ENCODE measurements at places on chromosomes 2 and 18. TPM values are rescaled to one million over a fixed set of nuclear protein-coding genes. Genes with fewer than 3 reads are reported as not detected.

Gene HOXD3
- not detected for total RNA-seq

GRCh38 chr2:129281791-129282530, 697.5 kb upstream of the RAB6C start:
- no peak for DNase-seq

GRCh38 chr2:147420517-147420916, 424.3 kb upstream of the ACVR2A start:
- no peak for DNase-seq

- DNase-seq, result no peak
These were observed 816 bp downstream of the CDH2 start for GRCh38 chr18:28175930-28176697.

Gene GNLY
- 20.0 TPM for total RNA-seq

Gene ZNF516
- total RNA-seq, result 9.9 TPM

Gene UCN
- 5.1 TPM for total RNA-seq

- DNase-seq, result no peak
These were observed 3.9 kb downstream of the ANKRD44 start for GRCh38 chr2:197306696-197307040.

DNA sequence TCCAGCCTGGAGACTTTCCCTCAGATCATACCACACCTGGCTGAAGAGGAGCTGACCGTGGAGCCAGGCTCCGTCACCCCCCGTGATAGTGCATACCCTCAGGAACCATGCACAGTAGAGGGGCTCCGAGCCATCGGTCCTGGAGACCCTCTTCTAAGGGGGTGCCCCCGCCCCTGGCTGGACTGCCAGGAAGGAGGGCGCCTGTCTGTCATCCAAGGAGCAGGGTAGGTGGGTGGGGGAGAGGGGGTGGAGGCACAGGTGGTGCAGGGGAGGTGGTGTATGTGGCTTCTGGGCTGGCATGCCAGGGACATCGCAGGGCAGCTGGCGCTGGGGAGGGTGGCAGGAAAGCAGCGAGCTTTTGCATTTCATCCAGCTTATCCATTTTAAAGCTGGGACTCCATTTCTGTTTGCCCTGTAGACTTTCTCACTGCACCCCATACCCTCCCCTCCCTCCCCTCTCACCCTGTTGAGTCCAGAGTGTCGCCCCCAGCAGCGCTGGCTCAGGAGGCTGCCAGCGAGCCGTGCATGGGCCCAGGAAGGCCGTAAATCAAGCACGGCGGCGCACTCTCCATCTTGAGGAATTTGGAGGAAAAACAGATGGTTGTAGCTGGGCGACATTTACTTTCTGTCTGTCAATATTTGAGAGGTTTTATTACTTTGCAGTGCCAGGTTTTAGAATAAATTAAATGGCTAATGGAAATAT, 56.2 kb upstream of the HS6ST1 start:
- DNase-seq, result no peak

DNA sequence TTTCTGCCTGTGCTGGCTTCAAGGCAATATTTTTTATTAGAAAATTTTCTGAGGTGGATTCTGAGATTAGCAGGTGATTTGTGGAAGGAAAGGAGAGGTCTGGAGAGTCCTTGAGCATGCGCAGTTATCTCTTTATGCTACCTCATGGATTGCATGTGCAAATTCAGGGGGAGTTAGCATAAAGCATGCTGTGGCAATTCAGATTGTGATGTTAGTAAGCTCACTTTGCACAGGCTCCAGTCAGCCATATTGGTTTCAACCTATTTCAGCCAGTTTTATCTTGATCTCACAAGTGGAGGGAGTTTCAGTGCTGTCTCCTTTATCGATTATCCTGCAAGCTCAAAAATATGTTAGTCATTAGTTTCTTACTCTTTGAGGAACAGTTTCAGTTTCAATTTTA, 2012.3 kb upstream of the PIK3C3 start:
- no peak for DNase-seq

Gene MAB21L4
- not detected for total RNA-seq

Gene CFAP53
- 1.6 TPM for total RNA-seq

- DNase-seq, result no peak
These were observed 26.0 kb downstream of the SOS1 start for GRCh38 chr2:39094717-39095363.

GRCh38 chr2:25177211-25177611, 8.8 kb upstream of the POMC start:
- no peak for DNase-seq

- no peak for DNase-seq
These were observed 665.1 kb upstream of the ZEB2 start for GRCh38 chr2:145184741-145185651.

All from CD4-positive, alpha-beta memory T cell (primary cell).